ENCODE measurements at places on chromosomes 11 and 22.

- DNase-seq = no peak
Measured at GRCh38 chr22:25497181-25497641, 67.3 kb upstream of the GRK3 start.

DNA sequence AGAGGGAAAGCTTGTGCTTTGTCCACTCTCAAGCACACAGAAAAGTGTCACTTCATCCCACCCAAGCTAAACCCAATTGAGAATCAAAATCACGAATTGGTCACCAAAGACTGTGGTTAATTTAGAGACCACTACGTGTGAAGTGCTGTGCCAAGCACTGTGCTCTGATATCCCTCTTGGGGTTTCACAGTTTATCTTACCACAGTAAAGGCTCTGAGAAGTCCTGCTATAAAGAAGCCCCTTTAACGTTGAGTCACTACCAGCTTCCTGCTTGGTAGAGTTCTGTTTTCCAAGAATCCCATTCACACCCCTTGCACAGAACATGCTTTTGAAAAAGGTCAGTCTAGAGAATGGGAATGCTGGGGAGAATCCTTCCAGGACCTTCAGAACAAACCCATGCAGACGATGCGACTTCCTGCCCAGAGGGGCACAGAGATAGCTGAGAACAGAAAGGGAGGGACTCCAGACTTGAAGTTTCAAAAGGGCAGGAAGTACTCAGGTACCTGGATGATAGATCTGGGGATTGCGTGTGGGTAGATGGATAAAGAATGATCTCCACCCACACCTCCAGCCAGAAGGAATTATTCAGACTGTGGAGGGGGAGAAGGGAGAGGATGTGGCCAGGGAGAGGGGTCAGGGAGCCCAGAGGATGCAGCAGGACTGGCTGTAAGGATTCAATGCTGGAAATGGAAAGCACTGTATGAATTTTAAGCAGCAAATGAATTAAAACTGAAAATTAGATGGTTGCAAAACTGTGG is 18.1 kb upstream of the TSPAN18 start:
- DNase-seq = no peak

DNA sequence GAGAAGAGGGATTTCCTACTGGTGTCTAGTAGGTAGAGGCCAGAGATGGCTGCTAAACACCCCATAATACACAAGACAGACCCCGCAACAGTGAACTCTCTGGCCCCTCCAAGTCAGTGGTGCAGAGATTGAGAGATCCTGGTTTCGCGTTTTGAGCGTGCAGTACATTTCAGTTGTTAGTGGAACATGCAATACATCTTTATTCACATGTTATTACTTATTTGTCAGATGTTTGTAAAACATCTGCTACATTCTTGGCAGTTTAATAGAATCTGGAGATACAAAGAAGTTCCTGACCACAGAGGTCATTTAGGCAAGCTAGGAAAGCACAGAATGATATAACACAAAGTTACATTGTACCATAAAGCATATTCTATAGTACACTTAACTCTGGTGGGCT is 41.5 kb downstream of the ST3GAL4 start:
- no peak for DNase-seq

DNA sequence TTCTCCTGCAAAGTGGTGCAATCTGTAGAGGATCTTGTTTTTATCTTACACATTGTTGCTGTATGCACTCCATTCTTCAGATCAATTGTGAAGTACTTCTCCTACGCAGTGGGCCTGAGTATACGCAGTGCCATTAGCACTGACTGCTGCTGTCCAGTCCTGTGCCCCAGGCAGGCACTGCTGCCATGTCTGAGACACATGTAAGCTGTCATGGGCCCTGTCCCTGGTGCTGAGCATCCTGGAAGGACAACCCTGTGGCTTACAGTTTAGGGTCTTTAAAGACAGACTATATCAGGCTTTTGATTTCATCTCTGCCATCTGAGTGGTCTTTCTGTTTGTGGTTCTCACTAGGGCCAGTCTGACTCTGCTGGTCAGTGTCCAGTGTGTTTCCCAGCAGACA is 44.8 kb upstream of the PTPN5 start:
- DNase-seq = no peak

- DNase-seq = no peak
Measured at GRCh38 chr22:37703906-37704305, 7.1 kb downstream of the TRIOBP start.

- DNase-seq = no peak
Measured at GRCh38 chr11:68206211-68206610, 6.9 kb downstream of the KMT5B start.

DNA sequence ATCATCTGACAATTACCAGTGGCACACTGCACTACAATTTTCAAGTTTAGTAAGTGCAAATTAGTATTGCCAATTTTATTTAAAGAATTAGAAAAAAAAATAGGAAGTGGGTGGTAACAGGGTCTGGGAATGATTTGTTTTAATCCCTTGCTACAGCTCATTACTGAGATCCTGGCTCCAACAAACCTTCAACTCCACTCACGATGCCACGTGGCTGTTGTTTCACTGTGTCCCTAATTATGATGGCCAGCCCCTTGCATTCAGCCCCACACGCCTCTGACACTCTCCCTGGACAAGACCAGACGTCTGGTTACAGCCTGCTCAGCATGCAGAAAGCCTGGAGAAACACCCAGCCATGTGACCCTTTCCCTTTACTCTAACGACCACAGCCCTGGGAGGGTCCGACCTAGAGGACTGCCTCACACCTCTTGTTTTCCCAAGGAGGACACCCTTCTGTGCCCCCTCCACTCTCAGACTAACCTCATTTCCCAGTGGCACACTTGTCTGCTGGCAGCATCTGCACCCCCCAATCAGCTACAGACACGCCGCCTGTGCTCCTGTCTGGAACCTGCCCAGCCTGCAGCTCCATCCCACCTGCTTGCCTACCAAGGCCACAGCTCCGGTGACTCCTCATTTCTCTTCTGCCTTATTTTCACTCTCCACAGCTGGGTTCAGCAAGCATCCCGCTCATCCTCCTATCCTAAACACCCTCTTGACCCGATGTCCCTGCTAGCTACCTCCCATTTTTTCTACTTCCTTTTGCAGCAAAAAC is 18.5 kb upstream of the SLC25A1 start:
- no peak for DNase-seq

DNA sequence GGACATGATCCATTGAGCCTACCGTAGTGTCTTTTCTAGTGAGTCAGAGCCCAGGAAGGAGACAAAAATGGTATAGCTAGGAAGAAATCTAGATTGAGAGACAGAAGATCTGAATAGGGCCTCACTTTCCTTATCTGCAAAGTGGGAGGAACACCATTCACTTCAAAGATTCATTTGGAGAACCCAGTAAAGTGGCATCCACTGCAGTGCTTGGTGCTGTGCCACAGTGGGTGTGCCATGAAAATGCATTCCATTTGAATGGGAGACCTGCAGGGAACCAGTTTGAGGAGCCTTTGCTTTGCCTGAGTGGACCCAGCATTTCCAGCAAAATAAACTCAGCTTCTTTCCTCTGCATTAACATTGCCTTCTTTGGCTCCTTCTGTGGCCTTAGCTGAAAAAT is 470.5 kb upstream of the CADM1 start:
- DNase-seq = no peak

- no peak for DNase-seq
Measured at GRCh38 chr11:60788401-60789125, 3.4 kb downstream of the MS4A10 start.

GRCh38 chr11:117410861-117411710 is 83.4 kb downstream of the CEP164 start:
- no peak for DNase-seq

DNA sequence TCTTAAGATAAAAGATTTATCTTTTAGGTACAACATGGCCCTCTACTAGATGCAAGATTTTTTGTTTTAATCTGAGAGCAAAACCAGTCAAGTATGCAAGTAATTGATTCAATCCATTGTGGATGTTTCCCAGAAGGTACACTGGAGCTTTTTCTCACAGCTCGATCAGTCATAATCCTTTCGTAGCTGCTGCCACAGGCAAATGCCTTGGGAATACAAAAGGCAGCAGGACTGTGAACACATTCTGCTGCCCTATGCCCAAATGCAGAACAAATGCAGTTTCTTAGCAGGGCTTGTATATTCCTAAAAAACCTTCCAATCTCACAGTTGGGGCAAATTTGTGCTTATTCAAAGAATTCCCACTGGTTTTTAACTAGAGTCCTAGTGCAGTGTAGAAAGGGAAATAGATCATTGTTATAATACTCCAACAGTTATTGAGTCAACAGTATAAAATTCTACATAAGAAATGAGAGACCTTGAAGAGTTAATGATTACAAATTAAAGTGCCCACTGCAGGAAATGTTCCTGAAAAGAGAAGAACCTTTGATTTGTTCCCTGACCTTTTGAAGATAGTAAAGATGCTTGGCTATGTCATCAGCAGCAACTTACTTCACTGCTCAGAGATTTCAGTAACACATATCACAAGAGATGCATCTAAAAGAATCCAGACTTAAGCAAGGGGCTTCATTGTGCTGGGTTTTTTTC is 14.1 kb downstream of the LPXN start:
- no peak for DNase-seq

DNA sequence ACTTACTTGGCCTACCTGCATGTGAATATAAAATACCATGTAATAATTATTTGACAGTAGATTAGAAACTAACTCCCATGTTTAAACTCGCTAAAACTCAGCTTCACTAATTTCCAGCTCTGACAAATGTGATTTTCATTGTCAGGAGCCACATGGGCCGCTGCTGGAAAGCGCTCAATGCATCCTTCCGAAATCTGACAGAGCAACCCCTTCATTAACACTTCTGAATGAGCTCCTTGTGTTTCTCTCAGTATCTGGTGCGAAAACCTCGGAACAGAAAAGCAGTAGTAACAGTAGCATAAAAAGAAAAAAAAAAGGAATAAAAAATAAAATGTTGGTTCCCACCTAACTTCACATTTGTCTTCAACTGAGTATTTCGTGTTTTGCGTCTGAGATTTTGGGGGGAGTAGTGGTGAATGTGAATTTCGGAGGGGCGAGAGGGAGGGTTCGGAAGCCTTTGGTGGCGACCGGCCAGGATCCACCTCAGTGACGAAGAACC is 710 bp downstream of the MTCH2 start:
- DNase-seq = no peak

DNA sequence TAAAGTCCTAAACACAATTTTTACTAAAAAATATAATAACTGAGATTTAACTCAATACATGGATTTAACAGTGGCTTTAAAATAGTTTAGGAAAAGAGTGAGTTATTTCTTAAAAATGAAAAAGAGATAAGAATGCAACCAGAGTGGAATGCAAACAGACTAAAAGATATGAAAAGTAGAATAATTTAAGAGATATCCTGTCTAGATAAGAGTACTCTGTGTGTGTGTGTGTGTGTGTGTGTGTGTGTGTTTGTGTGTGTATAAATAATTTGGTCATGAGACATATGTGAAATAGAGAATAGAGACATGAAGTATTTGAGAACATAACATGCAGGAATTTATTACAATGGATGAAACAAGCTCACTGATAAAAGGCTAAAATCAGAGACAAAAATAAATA is 986.9 kb upstream of the CHORDC1 start:
- no peak for DNase-seq

- no peak for DNase-seq
Measured at GRCh38 chr11:69862331-69862771, 43.1 kb upstream of the FGF3 start.

GRCh38 chr11:96149743-96150555 is 193.0 kb downstream of the MAML2 start:
- DNase-seq = no peak

- DNase-seq = no peak
Measured at GRCh38 chr11:7427733-7428132, 57.6 kb upstream of the OLFML1 start.

DNA sequence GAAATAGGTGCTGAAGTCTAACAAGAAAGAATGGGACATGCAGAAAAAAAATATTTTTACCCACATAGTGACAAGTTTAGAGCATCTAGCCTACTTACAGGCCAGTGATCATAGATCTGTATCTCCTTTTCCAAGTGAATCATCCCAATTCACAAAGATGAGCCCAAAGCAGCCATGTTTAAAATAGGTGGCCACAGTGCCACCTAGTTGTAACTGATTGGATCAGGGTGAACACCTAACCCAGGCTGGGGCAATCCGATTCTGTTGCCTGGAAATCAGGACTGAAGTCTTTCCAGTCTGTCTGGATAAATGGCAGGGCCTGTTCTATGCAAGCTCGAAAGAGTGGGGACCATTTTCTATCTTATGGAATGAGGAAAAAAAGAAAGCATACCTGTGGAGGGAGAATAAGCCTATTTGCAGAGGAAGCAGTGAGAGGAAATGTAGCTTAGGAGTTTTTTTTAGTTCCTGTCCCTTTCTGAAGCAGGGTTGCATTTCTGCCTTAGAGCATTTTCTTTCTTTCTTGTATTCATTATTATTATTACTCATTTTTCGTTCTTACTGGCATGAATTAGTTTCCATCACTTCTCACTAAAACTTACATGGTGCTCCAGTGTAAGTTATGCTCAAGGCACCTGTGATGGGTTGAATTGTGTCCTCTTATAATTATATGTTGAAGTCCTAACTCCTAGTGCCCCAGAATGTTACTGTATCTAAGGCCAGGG is 113.2 kb upstream of the RAG2 start:
- DNase-seq = no peak

- DNase-seq = no peak
Measured at GRCh38 chr22:43837666-43838065, 24.6 kb downstream of the SULT4A1 start.

- no peak for DNase-seq
Measured at GRCh38 chr11:95923439-95923727, 524 bp downstream of the MTMR2 start.

DNA sequence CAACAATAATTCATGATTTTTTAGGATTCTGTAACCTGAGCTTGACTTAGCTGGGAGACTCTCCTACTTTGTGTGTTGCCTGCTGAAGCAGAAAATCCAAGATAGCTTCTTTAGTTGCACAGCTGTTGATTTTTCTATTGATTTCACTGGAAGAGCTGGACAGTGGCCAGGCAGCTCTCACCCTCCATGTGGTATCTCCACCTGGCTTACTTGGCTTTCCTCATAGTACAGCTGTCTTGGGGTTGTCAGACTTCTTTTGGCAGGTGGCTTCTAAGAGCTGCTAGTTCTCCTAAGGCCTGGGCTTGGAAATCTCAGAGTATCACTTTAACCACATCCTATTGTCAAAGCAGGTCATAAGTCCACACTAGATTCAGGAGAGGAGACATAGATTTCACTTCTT is 130.8 kb upstream of the SPON1 start:
- no peak for DNase-seq

- no peak for DNase-seq
Measured at GRCh38 chr11:82909015-82909640, 7.6 kb downstream of the DDIAS start.

DNA sequence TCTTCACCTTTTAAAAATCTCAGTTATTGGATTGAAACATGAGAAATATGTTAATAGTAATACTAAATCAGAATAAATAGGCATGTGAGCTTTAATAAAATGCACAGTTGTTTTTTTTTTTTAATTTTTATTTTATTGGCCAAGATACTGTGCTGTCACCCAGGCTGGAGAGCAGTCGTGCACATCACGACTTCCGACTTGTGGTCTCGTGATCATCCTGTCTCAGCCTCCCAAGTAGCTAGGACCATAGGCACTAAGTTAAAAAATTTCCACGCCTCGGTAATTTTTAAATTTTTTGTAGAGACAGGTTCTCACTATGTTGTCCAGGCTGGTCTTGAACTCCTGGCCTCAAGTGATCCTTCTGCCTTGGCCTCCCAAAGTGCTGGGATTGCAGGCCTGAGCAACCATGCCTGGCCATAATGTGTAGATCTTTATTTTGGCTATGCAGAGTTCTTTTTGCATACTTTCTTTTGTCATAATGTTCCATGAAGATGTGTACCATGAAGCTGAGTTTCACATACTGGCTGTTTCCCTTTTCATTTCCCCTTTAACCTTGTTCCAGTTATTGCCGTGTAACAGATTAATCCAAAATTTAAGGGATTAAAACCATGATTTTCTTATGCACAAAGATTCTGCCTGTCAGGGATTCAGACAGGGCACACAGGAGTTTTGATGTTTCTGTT is 16.0 kb downstream of the CAPRIN1 start:
- DNase-seq = no peak

Data from CD4-positive, alpha-beta T cell (primary cell).